ENCODE measurements at places on chromosomes 1 and 21.
A peak's percentile ranks its signal among the peaks of the same experiment; 100 is the strongest.

GRCh38 chr1:18182398-18183160 is 75.0 kb downstream of the IGSF21 start:
- no peaks in the 10 kb centered on the region for H3K27me3 ChIP-seq
- H3K27ac ChIP-seq = no peak overlapping the region
- H3K4me3 ChIP-seq = no peak overlapping the region
- no peaks in the 10 kb centered on the region for H3K36me3 ChIP-seq

GRCh38 chr1:21585037-21585436 is 75.8 kb downstream of the ALPL start:
- peaks cover 26% of the 10 kb centered on the region for H3K4me1 ChIP-seq
- H3K4me3 ChIP-seq = no peak overlapping the region
- H3K27ac ChIP-seq = no peak overlapping the region
- no peak for DNase-seq
- H3K36me3 ChIP-seq = no peaks in the 10 kb centered on the region

- H3K4me3 ChIP-seq = no peak overlapping the region
- DNase-seq = peak; percentile 73
- no peaks in the 10 kb centered on the region for H3K27me3 ChIP-seq
- peak overlapping the region; percentile 46 for H3K27ac ChIP-seq
- H3K4me1 ChIP-seq = peaks cover 23% of the 10 kb centered on the region
Measured at GRCh38 chr21:34745557-34746255, 76.9 kb downstream of the CLIC6 start.

- no peaks in the 10 kb centered on the region for H3K36me3 ChIP-seq
- no peak overlapping the region for H3K4me3 ChIP-seq
- no peaks in the 10 kb centered on the region for H3K27me3 ChIP-seq
- no peak overlapping the region for H3K27ac ChIP-seq
- DNase-seq = no peak
- no peaks in the 10 kb centered on the region for H3K4me1 ChIP-seq
Measured at GRCh38 chr1:177024623-177025022, 139.9 kb downstream of the ASTN1 start.

DNA sequence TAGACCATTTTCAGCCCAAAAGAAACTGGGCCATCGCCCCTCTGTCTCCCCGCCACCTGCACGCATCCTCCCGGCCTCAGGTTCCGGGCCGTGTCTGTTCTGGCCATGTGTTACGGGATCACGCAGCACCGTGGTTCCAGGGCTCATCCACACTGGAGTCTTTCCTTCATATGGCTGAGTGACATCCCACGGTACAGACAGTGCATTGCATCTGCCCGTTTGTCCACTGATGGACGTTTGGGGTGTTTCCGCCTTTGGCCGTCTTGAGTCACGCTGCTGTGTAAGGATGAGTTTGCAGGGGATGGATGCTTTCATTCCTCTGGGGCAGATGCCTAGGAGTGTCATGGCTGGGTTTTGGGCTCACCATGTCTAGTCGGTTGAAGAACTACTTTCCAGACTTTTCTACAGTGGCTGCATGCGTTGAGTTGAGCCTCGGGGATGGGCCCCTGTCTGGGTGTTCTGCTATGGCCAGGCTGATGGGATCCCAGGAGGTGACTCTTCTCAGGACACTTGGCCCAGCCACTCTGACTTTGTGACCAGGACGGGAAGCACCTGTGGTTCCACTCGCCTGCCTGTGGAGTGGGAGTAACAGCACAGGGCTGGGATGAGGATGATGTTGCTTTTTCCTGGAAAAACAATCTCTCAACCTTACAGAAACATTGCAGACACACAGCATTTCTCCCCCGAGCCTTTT is 16.8 kb downstream of the RRP1 start:
- no peak overlapping the region for H3K4me3 ChIP-seq
- peaks cover 11% of the 10 kb centered on the region for H3K4me1 ChIP-seq
- no peak overlapping the region for H3K27ac ChIP-seq
- DNase-seq = no peak
- H3K27me3 ChIP-seq = no peaks in the 10 kb centered on the region
- H3K36me3 ChIP-seq = peaks cover 40% of the 10 kb centered on the region

- no peak for DNase-seq
- H3K27me3 ChIP-seq = no peaks in the 10 kb centered on the region
- peaks cover 6% of the 10 kb centered on the region for H3K36me3 ChIP-seq
- no peak overlapping the region for H3K4me3 ChIP-seq
- no peak overlapping the region for H3K27ac ChIP-seq
- H3K4me1 ChIP-seq = no peaks in the 10 kb centered on the region
Measured at GRCh38 chr1:85678193-85678592, 30.0 kb downstream of the ZNHIT6 start.

DNA sequence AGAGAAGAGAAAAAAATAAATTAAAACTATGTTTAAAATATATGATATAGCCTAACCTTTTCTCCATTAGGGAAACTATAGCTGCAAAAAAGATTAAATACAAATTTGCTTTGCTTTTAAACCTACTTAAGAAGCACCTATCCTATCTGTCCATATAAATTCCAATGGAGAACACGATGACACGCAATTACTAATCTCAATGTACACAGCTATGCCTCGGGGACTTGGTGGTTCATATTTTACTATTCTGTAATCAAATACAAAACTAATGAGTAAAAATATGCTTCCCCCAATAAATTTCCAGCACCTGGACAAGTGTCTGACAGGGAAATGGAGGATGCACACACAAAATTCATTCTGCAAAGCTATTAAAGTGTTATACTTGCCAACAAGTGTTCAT is 386.4 kb downstream of the LMO4 start:
- H3K4me3 ChIP-seq = no peak overlapping the region
- H3K27me3 ChIP-seq = no peaks in the 10 kb centered on the region
- no peak for DNase-seq
- H3K4me1 ChIP-seq = no peaks in the 10 kb centered on the region

DNA sequence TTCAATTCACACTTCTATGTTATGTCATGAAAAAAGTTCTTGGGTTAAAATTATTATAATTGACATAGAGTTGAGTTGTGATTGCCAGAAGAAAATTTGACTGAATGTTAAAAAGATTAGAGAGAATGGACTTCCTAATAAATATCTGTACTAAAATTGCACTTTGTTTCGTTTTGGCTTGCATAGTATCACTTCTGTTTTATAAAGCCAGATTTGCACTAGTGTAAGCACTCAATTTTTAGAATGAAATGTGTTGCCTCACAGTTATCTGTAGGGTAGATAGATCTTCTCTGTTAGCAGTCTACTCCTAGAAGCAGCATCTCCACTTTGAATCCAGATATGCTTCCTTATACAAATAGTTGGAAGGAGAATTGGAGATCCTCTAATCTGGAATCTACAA is 95.2 kb upstream of the MPC2 start:
- DNase-seq = no peak
- H3K27me3 ChIP-seq = no peaks in the 10 kb centered on the region
- no peak overlapping the region for H3K4me3 ChIP-seq
- H3K4me1 ChIP-seq = no peaks in the 10 kb centered on the region
- no peak overlapping the region for H3K27ac ChIP-seq
- peaks cover under 1% of the 10 kb centered on the region for H3K36me3 ChIP-seq

GRCh38 chr1:77281491-77282186 is at the start of gene AK5:
AK5 (plus strand) TSS chr1:77282019; CDS start chr1:77282314, 295 bp downstream.
- H3K27me3 ChIP-seq = peaks cover 72% of the 10 kb centered on the region
- H3K4me1 ChIP-seq = peaks cover 19% of the 10 kb centered on the region
- DNase-seq = peak; percentile 80
- no peaks in the 10 kb centered on the region for H3K36me3 ChIP-seq

DNA sequence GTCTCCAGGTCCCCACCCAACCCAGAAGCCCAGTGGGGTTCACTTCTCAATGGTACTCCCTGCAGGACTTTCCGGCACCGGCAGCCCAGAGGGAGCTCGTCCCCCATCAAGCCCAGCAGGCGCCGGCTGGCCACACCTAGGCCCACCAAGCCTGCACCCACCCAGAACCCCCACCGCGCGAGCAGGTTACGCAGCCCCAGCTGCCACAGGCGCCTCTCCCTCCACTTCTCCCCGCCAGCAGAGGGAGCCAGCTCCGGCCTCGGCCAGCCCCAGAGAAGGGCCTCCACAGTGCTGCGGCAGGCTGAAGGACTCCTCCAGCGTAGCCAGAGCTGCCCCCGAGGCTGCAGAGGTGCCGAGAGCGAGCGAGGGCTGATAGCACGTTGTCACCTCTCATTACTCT is 722.3 kb downstream of the PLA2G4A start:
- no peaks in the 10 kb centered on the region for H3K36me3 ChIP-seq
- H3K27me3 ChIP-seq = no peaks in the 10 kb centered on the region
- H3K4me3 ChIP-seq = no peak overlapping the region
- no peaks in the 10 kb centered on the region for H3K4me1 ChIP-seq
- no peak overlapping the region for H3K27ac ChIP-seq
- DNase-seq = no peak

DNA sequence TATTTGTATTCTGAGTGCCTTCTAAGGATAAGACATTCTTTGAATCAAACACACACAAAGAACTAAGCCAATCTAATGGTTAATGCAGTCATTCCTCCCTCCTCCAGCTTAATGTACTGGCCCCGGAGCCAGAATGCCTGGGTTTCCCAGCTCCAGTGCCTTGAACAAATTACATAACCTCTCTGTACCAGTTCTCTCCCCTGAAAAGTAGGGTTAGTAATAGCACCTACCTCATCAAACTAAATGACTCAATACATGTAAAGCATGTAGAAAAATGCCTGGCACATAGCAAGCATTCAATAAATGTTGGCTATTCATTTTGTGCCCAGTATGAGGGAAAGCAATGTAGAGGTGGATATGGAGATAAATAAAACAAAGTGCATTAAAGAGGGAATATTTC is 14.0 kb downstream of the C1orf52 start:
- no peak overlapping the region for H3K27ac ChIP-seq
- H3K36me3 ChIP-seq = peaks cover 4% of the 10 kb centered on the region
- H3K4me1 ChIP-seq = peaks cover 7% of the 10 kb centered on the region
- DNase-seq = no peak
- H3K4me3 ChIP-seq = no peak overlapping the region

GRCh38 chr1:118717893-118718292 is 270.2 kb downstream of the TBX15 start:
- H3K27ac ChIP-seq = no peak overlapping the region
- no peaks in the 10 kb centered on the region for H3K27me3 ChIP-seq
- no peak for DNase-seq
- H3K4me3 ChIP-seq = no peak overlapping the region

DNA sequence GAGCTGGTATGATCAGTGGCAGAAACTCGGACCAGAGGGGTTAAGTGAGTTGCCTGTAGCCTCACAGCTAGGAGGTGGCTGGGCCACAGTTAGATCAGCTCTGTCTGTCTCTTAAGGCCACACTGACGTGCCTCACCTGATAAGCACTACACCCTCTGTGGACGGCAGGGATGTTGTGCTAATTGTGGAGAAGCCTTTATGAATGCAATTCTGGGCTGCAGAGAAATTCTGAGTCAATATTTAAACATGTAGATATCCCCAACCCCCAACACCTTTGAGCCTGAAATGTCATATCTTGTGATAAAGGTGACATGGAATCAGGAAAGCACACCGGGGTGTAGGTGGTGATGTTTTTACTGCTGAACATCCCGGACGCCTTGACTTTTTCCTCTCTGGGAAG is 88.3 kb downstream of the KCNJ6 start:
- peaks cover 20% of the 10 kb centered on the region for H3K4me1 ChIP-seq
- H3K27me3 ChIP-seq = peaks cover 17% of the 10 kb centered on the region
- no peak overlapping the region for H3K4me3 ChIP-seq
- DNase-seq = no peak

DNA sequence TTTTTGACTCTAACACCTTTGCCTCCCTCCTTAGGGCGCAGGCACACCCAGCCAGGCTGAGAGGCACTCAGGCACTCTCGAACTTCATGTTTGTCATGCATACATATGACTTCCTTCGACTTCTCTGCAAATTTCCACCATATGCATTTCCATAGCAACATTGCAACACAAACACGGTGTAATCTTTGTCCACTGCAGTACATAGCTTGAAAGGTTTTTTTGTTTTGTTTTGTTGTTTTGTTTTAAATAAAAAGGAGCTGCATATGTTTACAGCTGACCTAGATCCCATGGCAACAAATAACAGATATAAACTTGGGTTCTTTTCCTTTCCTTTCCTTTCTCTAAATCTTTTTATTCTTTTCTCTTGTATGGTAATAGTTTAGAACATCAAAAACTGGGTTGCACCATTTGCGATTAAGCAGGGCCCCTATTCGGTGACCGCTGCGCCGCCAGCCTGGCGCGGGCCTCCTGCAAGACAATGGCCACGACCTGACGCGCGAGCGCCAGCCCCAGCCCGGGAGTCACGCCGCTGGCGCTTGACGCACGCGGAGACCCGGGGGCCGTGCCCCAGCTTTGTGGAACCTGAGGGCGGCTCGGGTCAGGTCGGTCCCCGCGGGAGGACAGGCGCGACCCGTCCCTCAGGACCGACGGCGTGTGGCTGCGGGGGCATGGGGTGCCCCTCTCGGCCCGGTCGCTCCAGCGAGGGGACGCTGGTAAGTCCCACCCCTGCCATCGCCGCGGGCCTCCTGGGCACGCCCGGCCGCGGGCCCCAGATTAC is 35.2 kb downstream of the CCN1 start:
- no peaks in the 10 kb centered on the region for H3K36me3 ChIP-seq
- peak overlapping the region; percentile 4 for H3K4me3 ChIP-seq

GRCh38 chr1:42264511-42265190 is 70.4 kb downstream of the FOXJ3 start:
- no peak overlapping the region for H3K4me3 ChIP-seq
- no peaks in the 10 kb centered on the region for H3K27me3 ChIP-seq
- DNase-seq = no peak
- H3K4me1 ChIP-seq = peaks cover 12% of the 10 kb centered on the region
- H3K27ac ChIP-seq = no peak overlapping the region

DNA sequence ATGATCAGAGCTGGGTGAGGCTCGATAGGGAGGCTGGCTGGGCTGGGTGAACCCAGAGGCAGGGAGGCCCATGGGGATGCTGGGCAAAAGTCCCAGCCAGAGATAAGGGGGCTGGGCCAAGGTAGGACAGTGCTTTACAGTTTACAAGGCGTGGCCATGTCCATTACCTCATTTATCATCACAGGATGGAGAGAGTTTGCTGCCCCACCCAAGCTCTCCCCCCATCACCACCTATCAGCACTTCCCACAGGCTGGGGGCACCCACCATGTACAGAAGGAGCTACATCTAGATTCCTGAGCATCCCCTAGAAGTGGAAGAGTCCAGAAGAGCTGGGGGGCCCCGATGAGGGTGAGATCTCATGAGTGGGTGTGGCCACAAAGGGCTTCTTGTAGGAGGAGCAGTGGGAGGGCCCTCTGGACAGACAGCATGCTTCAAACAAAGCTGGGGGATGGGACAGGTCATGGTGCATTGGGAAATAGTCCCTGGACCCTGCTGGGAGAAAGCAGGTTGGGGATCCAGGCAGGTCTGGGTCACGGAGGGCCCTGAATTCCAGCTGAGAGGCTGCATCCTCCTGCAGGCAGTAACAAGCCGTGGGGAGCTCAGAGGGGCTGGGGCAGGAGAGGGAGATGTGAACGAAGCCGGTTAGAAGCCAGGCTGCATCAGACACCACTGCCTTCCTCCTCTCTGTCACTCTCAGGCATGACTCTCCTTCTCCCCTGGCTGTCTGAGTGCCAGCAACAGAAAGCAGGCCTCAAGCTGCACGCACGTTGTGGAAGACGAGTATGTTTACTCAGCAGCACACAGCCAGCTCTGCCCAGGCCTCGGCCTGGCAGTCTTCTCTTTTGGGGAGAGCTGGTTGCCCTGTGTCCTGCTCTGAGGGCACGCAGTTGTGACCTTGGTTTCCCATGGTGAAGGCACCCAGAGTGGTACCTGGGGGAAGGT is 202.3 kb downstream of the HIVEP3 start:
- H3K4me1 ChIP-seq = no peaks in the 10 kb centered on the region
- H3K27ac ChIP-seq = no peak overlapping the region
- DNase-seq = no peak
- no peaks in the 10 kb centered on the region for H3K27me3 ChIP-seq
- no peaks in the 10 kb centered on the region for H3K36me3 ChIP-seq

Data from stomach (tissue), 19 donors.